ENCODE measurements at places on chromosomes 5 and 9. TPM values are rescaled to one million over a fixed set of nuclear protein-coding genes. Genes with fewer than 3 reads are reported as not detected.

DNA sequence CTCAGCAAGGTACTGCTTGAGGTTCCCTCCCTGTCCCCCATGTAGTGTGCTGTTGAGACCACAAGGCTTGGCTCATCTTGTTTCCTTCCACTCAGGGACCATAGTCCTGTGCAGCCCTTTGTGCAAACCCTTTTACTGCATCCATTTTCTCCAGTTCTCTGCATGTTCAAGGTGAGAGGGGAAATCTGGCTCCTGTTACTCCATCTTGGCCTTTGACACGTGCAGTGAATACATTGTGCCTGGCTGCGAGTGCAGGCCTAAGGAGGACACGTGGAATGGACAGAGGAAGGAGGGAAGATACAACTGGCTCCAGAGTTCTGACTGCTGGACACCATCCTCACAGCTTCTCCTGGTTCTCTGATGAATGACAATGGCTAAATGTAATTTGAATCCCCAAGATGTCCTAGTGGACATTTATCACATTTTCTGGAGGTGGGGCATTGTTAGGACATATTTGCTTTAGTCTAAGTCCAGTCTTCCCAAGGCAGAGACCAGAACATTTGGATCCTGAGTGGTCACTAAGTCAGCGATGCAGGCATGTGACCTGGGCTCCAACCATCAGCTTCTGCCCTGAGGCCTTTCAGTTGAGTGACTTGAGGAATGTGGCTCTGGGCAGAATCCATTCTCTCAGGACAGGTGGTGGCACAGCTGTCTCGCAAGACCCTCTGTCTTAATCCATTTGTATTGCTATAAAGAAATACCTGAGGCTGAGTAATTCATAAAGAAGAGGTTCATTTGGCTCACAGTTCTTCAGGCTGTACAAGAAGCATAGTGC, 189.0 kb upstream of the DAP start:
- no peak for DNase-seq

RNF183 gene
- not detected for polyA plus RNA-seq

DNA sequence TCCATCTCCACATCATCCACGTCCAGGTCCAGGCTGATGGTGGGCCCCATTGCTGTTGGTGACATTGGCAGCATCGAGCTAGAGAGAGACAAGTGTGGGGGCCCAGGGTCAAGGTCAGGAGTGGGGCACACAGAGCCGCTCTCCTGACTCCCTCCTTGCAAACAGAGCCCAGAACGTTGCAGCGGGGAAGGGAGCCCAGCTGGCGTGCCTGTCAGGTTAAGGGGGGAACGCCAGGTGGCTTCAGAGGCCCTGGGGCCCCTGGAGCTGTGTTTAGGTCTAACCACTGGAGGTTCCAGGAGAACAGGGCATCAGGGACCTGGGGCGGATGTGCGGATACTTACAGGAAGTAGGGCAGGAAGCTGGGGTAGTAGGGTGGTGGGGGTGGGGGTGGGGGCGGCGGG, 7.5 kb downstream of the RNF44 start:
- no peak for DNase-seq

- DNase-seq: peak; percentile 98
These were observed 20.1 kb upstream of the PFDN1 start for GRCh38 chr5:140322751-140323731.

DNA sequence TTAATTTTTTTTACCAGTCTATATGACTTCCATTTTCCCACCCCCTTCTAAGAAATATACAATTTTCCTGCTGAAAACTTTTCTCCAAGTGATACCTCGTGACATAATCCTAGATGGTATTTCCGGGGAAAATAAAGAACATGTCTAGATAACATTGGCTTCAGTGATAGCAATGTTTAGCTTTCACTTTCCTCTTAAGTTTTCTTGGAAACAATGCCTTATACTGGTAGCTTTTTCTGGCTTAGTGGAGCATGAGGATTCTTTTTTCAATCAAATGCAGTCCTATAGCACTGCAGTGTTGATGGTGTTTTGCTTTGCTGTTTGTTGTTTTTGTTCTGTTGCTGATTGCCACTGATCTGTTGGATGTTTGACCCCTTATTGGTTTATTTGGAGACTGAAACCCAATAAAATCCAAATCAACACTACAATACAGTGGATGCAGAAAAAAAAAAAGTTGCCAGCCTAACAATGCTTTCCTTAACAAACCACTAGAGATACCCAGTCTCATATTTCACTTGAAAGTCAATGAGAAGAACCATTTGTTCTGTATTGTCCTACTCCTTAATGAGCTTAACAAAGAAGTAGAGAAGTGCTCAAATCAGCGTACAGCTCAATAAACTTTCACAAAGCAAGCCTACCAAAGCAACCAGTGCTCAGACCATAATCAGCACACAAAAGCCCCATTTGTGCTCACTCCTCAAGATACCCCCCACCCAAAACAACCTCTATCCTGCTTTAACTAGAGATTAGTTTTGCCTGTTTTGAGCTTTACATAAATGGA, 74.2 kb upstream of the GRAMD2B start:
- DNase-seq: peak; percentile 54

- DNase-seq: peak; percentile 60
These were observed 118.8 kb downstream of the GALNT10 start for GRCh38 chr5:154309371-154309745.

SLCO6A1 gene
- not detected for polyA plus RNA-seq

DNA sequence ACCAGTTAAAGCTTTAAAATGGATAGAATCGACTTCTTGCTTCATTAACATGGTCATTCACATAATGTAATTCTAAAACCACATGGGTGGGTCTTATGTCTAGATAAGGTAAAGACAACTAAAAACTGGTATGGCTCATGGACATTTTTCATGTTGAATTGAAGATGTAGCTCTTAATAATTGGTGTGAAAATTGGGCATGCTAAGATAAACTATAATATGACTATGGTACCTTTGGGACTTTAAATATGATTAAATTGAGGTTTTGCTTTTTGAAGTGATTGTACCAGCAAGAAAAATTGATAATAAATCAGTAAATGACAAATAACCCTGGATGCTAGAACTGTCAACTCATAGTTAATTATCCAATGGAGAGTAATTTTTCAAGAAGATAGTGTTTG, 710.7 kb upstream of the PTPRD start:
- DNase-seq: no peak

- DNase-seq: no peak
These were observed 116.2 kb upstream of the RAPGEF1 start for GRCh38 chr9:131856105-131856504.

GRCh38 chr5:127451096-127451495, 66.3 kb upstream of the PRRC1 start:
- DNase-seq: peak; percentile 2

DNA sequence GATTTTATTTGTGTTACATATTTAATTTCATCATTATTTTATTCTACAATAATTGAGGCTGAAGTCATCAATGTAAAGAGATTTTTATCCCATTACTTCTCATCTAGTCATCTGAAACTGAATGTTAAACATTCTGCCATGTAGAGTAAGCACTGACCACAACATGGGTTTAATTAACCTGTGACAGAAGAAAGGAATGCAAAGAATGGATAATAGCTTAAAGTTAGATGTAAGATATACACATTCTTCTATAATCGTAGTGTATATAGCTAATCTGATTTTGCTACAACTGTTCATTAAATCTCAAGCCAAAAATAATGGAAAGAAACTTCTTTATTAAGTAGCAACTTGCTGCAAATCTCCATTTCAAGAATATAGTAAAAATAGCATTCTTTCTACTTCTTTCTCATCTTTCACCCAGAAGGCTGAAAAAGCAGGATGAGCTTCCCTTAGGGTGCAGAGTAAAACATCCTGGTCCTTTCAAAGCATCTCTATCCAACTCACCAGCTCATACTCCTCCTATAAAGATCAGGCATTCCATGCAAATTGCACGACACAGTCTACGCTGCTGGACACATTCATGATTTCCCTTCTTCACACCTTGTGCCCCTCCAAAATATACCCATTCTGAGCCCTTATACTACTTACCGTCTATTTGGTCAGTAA, 115.2 kb downstream of the EFNA5 start:
- DNase-seq: peak; percentile 69

DNA sequence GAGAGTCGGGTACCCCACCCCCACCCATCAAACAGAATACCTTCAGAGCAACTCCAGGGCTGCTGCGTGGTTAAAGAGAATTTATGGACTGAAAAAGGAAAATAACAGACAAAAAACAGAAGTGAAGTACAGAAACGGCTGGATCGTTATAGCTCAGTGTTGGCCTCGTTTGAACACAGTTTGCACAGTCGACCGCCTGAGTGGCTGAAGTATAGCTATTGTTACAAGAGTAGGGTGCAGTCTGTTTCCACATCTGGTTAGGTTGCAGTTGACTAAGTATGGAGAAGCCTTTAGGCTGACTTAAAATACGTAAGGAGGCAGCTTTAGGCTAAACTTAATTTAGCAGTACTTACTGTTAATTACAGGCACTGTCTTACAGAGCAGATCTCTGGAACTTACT, 121.2 kb downstream of the GCNT1 start:
- no peak for DNase-seq

CDO1 gene
- polyA plus RNA-seq: 7.9 TPM

DNA sequence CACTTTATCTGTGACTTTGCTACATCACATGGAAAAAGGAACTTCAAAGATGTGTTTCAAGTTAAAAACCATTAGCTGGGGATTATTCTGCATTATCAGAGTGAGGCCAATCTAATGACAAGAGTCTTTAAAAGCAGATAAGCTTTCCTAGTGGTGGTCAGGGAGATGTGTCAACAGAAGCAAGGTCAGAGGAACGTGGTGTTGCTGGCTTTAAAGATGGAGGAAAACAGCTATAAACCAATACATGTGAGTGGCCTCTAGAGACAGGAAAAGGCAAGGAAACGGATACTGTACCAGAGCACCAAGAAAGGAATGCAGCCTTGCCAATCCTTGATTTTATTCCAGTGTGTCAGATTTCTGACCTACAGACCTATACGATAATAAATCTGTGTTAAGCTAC, 204.2 kb downstream of the TAF11L14 start:
- no peak for DNase-seq

DNA sequence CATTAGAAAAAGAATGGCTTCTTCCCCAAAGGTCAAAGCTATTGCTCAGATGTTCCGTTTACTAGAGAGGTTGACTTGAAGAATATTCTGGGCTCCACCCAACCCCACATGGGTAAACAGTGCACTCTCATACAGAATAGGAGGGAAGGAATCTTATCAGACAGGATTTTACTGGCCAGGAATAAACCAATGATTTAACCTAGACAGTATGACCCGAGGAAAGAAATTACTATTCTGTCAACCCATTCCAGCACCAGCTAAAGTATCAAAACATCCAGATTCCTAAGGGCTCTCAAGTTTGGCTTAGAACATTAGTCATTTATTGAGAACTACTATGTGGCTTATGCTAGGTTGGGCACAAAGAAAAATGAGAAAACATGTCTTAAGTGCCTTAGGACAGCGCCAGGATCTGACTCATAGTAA, 493.6 kb upstream of the KLF4 start:
- DNase-seq: peak; percentile 56

COL15A1 gene
- 3.1 TPM for polyA plus RNA-seq

GRCh38 chr9:114864471-114864870, 58.6 kb upstream of the TNFSF15 start:
- DNase-seq: no peak

- no peak for DNase-seq
These were observed 88.9 kb upstream of the TYRP1 start for GRCh38 chr9:12604164-12604821.

GRCh38 chr9:91995000-91995655, 45.1 kb upstream of the ROR2 start:
- DNase-seq: no peak

DNA sequence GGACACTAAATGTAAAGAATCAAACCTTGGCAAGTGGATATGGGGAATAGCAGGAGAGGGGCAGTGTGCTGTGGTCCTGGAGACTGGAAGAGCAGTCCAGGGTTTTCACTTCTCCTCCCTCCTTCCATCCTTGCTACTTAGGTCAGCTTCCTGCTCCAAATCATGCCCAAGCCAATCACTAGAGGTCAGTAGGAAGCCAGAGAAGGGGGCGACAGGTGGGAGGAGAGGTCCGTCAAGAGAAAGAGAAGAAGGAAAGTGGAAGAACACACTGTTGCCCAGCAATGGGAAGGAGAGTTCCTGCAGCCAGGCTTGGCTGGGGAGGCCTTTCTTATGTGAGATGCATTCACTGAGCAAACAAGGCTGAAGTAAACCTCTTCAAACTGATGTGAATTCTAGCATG, 289.6 kb downstream of the DTWD2 start:
- DNase-seq: no peak

DNA sequence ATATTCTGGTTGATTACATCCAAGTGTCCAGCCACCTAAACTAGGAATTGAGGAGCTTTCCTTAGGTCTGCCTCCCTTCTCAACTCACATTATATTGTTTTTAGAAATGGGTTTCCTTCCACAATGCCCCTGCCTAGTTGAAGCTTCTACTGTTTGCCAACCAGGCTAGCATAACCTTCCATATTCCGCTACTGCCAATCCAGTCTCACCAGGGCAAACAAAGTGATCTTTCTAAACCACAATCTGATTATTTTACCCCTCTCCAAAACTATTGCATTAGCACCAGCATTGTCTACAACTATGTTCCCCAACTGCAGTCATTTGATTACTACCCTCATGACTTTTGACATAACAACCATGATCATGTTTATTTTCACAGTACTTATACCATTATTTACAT, 115.8 kb upstream of the RASEF start:
- no peak for DNase-seq

DNA sequence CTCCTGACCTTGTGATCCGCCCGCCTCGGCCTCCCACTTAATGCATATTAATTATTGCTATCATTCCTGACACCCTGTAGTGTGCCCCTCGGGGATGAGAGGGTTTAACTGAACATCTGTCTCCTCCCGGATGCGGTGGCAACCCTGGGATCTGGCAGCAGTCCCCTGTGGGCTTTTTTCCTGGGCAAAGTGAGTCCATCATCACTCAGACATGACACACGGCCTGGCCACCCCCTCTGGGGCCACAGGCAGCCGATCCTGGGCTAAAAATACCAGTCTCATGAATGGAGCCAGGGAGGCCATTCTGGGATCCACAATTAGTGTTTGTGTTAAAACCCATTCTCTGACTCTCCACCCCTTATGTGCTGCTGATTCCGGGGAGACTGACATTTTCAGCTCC, 161.2 kb downstream of the RGS3 start:
- DNase-seq: peak; percentile 50

PCDHGB2 gene
- polyA plus RNA-seq: 2.4 TPM

- DNase-seq: peak; percentile 15
These were observed 191.4 kb downstream of the MAN2A1 start for GRCh38 chr5:109880907-109881685.

- DNase-seq: no peak
These were observed 372.3 kb downstream of the DNAH5 start for GRCh38 chr5:13572163-13572562.

POLR1E gene
- polyA plus RNA-seq: 48.0 TPM

STK10 gene
- polyA plus RNA-seq: 18.5 TPM

- peak; percentile 88 for DNase-seq
These were observed 103.8 kb downstream of the MAP1B start for GRCh38 chr5:72210888-72211678.

GRCh38 chr9:93612796-93613154, 36.4 kb downstream of the PHF2 start:
- DNase-seq: no peak

ESM1 gene
- 5.6 TPM for polyA plus RNA-seq

FGD3 gene
- polyA plus RNA-seq: not detected
